Pancreas (tissue), 10 donors: ENCODE measurements at places on chromosomes 12 and 14. TPM values are rescaled to one million over a fixed set of nuclear protein-coding genes. Genes with fewer than 3 reads are reported as not detected.
A peak's percentile ranks its signal among the peaks of the same experiment; 100 is the strongest.

DNA sequence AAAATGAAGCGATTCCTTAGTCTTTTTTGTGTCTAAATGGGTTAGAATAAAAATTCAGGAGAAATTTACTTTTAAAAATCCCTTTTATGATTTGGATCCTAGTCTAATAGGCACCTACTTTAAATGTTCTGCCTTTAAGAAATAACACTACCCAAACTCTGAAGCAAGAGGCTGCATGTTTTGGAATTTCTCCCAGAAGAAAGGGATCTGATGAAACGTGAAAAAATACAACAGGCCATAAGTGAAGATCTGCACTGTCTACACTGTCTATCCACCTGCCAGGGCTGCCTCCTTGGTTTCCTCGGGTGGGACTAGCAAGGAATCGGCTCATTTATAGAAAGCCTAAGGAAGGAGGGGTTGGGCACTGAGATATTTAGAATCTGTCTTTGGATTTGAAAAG, 22.1 kb downstream of the ACVR1B start:
- DNase-seq = no peak

- DNase-seq = no peak
These were observed 590 bp downstream of the DDIT3 start for GRCh38 chr12:57519796-57520052.

DNA sequence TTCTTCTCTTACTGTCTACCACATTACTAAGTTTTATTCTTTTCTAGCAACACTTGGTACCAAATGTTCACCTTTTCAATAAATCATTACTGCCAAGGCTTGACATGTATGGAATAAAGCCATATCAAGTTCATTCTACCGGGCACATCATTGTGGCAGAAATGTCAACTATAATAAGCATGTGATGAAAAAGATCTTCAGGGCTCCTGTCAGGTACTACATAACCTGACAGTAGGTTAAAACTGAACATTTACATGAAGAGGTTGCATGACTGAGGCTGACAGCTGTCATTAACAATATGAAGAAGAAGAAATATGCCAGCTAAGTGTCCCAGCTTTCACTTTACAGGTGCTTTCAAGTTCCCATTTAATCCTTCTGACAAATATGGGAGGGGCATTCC, 178.9 kb downstream of the KCNH5 start:
- no peak for DNase-seq

GRCh38 chr12:56630180-56630632, at the start of gene BAZ2A:
TSS of gene BAZ2A (minus strand) at chr12:56630326. CDS start at chr12:56617530, 12,796 bp downstream.
- DNase-seq = peak; percentile 95

DNAJC22 gene
- total RNA-seq = 11.9 TPM

DNA sequence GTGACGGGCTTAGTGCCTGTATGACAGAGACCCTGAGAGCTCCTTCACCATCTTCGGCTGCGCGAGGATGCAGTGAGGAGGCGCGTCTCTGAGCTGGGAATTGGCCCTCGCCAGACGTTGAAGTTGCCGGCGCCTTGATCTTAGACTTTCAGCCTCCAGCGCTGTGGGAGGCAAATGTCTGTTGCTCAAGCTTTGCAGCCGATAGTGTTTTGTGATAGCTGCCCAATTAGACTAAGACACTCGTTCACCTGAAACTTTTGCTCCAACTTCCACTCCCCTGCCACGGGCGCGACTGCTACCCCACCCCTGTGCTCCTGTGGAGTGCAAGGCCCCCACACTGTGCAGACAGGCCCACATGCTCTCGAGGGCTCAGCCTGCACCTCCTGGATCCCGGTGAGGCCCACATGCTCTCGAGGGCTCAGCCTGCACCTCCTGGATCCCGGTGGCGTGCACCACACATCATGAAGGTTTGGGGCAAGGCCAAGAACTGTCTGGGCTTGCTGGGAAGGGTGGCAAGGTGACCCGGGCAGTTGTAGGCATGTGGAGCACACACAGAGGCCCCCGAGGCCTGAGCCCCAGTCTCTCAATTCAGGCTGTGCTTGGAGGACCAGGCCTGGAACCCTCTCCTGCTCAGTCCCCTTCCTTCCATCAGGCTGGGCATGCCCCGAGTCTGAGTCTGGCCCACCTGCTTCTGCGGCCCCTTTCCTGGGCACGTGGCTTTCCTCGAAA, 324.6 kb downstream of the TMEM121 start:
- no peak for DNase-seq

CTSG gene
- 0.14 TPM for total RNA-seq

HOMEZ gene
- total RNA-seq = 10.3 TPM

VRTN gene
- not detected for total RNA-seq

RHOJ gene
- 5.4 TPM for total RNA-seq

- no peak for DNase-seq
These were observed 19.8 kb upstream of the SCARB1 start for GRCh38 chr12:124883263-124884130.

DNA sequence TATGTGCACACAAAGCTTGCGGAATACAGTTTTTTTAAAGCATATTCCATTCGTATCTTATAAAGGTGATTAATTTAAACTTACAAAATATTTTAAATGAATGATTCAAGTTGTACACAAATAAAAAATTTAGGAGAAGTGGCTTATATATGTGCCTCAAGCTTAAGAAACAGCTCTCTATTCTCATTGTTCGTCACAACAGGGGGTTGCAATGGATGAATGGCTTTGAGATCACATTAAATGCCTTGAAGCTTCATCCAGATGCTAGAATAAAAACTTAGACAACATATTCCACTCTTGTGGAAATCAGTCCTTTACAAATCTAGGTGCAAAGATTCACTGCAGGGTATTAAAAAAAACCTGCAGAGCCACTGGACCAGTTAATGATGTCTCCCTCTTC, 303.9 kb upstream of the LRFN5 start:
- no peak for DNase-seq

GRCh38 chr12:74043343-74043742, 494.3 kb upstream of the ATXN7L3B start:
- DNase-seq = no peak

FLVCR2 gene
- 3.0 TPM for total RNA-seq

PRH1 gene
- total RNA-seq = 5.1 TPM

GRCh38 chr14:32211068-32211404, 8.0 kb upstream of the RNU6-8 start:
- no peak for DNase-seq

DNA sequence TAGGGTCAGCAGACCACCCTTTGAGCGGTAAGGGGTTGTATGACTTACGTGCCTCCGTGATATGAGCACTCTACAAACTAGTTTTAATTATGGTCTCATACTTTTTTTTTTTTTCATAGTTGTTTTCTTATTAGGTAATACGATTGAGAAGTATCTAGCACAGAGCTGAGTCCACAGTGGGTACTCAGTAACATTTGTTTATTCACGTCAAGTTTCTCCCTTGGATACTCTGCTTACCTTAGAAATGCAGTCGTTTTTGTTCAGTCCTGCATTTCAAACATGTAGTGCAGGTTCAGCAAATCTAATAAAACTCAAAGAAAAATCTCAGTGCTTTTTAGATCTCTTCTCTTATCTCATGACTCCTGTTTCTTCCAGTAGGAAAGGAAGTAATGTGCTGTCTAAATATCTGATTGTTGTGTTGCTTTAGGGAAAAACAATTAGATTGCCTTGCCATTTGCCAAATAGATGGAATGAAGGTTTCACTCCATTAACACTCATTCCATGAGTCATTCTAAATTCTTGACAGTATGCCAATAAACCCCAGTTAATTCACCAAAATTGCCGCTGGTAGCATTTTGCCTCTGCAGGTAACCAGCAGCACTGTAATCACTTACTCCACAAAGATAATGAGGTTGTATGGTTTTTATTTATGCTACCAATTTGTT, 118.9 kb downstream of the PTCSC3 start:
- DNase-seq = no peak

DNA sequence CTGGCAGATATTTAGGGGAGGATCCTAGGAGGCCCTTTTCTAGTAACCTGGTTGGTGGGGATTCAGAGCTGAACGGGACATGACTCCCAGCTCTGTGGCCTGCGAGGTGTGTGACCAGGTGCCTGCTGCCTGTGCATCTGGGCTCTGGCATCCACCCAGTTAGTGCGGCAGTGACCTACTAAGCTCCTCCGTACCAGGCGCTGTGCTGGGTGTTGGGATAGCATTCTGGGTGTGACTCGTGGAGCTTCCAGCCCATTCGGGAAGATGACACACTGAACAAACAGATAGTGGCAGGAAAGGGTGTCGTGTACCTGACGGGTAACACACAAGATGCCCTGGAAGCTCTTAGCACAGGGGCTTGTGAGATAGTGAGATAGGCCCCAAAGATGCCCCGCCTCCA, 80.9 kb downstream of the ACACB start:
- no peak for DNase-seq

ADAMTS20 gene
- not detected for total RNA-seq

DNA sequence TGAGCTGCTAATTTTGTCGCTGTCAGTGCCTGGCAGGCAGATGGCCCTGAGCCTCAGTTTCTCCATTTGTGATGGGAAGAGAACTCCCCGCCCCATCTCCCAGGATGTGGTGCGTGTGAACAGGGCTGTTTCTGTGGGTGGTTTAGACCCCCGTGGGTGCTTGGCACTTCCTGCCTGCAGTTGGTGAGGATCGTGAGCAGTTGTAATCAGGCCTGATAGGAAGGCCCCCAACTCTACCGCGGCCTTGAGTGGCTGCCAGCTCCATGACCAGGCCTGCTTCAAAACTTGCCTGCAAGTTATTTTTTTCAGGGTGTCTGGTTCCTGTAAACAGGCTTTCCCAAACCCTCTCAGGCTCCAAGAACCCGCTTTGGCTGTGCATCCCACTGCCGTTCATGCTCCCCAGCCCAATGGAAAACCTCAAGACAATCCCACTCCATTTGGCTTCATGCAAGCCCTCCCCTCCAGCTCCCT, 138.4 kb downstream of the ZFP36L1 start:
- DNase-seq = no peak

SRGAP1 gene
- total RNA-seq = 7.0 TPM

OR11G2 gene
- total RNA-seq = not detected

- DNase-seq = no peak
These were observed 28.3 kb downstream of the GALNT9 start for GRCh38 chr12:132300789-132301722.

GRCh38 chr14:94538070-94538740, 23.0 kb upstream of the SERPINA4 start:
- no peak for DNase-seq

RNASE1 gene
- total RNA-seq = 355 TPM

DNA sequence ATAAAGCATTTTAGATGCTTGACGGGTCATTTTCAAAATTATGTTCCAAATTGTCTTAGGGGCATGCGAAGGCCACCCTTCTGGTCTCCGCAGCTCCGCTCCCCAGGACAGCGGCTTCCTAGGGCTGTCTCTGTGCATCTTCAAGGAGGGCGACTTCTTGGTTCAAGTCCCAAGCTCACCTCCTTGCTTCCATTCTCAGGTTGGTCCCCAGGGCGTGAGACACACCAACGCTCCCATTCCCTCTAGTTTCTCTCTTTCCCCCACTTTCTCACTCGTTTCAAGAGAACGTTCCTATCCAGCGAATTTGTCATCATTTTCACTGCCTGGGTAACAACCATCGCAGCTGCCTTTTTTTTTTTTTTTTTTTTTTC, 109.4 kb upstream of the CCND2 start:
- DNase-seq = no peak
